ENCODE measurements at places on chromosomes 3 and 15. TPM values are rescaled to one million over a fixed set of nuclear protein-coding genes. Genes with fewer than 3 reads are reported as not detected.

Gene HGD
- 0.19 TPM for total RNA-seq

- DNase-seq = no peak
Measured at GRCh38 chr3:108189440-108189839, 32.8 kb downstream of the IFT57 start.

DNA sequence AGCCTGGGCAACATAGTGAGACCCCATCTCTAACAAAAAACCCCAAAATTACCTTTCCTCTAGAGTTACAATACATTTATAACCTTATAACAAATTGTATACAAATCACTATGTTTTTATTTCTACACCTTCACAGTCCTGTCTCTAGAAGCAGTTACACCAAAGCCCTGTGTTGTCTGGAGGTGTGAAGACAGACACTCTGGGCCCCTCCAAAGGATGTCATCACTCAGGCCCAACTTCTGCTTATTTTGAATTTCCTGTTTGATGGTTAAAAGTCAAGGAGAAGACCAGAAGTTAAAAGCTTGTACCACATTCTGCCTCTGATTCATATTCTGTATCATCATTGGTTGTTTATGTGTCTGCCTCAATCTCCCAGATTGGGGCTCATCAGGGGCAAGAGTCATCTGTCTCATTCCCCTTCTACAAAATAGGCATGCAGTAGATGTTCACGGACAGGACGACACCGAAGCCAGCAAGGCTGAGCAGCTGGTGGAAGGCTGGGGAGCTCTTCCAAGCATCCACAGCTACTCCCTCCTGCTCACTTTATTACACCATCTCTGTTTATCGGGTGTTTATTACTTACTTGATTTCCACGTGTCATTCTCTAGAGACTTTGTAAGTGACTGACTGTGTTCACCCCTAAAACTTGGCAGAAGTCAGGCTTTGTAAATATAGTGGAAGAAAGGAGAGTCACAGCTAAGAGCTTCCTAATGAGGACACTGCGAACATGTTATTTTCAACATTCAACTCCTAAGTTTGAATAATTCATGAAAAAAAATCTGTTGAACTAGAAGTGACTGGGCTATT is 136.8 kb upstream of the ANKRD28 start:
- DNase-seq = no peak

DNA sequence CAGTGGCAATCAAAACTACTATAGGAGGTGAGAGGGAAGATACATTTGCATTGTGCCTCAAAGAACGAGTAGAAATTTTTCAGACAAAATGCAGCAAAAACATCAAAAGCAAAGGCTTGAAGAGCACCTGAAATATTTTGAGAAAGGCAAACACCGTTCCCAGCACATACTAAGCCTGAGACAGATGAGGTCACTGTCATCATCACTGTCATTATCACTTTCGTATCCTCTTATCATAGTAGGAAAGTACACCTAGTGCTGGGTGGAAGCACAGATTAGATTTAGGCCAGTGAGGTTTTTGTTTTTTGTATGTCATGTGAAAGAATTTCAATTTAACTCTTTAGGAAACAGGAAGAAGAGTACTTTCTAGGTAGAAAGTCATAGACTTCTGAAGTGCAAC is 222.0 kb downstream of the GABRB3 start:
- no peak for DNase-seq

- DNase-seq = no peak
Measured at GRCh38 chr3:24315356-24315755, 179.3 kb downstream of the THRB start.

Gene PAQR9
- not detected for total RNA-seq

DNA sequence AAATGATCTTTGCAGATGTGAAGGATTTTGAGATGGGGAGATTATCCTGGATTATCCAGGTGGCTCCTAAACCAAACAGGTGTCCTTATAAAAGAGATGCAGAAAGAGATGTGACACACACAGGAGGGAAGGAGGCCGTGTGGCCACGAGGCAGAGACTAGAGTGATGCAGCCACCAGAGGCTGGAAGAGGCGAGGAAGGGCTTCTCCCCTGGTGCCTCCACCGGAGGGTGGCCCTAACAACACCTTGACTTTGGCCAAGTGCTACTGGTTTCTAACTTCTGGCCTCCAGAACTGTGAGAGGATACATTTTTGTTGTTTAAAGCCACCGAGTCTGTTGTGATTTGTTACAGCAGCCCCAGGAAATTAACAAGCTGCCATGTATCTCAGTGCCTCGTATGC is 127.1 kb downstream of the ASB7 start:
- DNase-seq = no peak

DNA sequence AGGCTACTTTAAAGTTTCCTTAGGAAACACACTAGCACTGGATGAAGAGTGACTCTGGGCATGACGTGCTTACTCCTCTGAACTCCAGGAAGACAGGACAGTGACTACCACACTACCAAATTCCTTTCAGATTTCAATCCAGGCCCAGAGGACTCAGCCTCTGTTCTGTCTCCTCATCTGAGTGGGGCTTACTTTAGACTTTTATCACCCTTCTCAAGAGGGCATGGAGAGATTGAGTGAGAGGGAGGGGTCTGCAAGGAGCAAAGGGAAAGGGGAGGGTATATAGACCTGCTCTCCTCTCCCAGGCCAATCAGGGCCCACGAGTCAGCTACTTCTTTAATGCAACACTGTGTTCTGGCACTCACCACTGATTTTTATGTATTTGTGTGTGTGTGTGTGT is 29.4 kb upstream of the RSL24D1 start:
- DNase-seq = no peak

GRCh38 chr3:192917028-192917403 is 640 bp downstream of the MB21D2 start:
- peak; percentile 85 for DNase-seq

DNA sequence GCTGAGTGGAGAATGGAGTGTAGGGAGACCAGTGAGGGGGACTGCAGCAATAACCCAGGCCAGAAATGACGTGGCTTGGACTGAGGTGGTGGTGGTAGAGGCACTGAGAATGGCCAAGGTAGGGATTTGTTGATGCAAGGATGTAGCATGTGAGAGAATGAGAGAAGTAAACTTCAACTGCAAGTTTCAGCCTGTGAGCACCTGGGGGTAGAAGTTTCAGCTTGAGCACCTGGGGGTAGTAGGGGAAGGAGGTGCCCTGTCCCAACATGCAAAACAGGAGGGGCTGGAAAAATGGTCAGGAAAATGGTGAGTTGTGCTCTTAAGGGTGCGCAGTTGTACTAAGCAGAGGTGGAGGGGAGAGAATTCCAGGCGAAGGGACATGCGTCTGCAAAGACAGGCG is 31.0 kb downstream of the IL16 start:
- DNase-seq = no peak

DNA sequence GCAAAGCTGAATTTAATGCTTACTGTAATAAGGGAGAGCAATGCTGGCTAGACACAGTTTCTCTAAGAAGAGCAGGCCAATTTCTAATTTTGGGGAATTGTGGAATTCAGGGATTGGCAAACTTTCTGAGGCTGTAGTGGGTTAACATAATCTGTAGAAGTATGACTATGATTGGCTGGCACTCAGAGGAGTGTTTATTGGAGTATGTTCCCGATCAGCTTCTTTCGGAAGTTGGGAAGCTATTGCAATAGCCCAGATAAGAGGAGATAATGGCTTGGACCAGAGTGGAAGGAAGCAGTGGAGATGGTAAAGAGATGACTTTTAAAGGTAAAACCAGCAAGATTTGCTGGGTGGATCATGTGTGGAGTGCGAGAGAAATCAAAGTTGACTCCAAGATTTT is 19.4 kb downstream of the TMOD3 start:
- DNase-seq = no peak

Measured in activated CD4-positive, alpha-beta T cell treated with anti-CD3 and anti-CD28 coated beads, Interleukin-2, amount 10 ng/mL, durations not matched to agents 24 days and 14 days (primary cell).